ENCODE measurements at places on chromosomes 12 and 14. TPM values are rescaled to one million over a fixed set of nuclear protein-coding genes. Genes with fewer than 3 reads are reported as not detected.
A peak's percentile ranks its signal among the peaks of the same experiment; 100 is the strongest.

Gene ESR2
- 0.49 TPM for total RNA-seq

Gene CBLN3
- 7.1 TPM for total RNA-seq

Gene KRT4
- not detected for total RNA-seq

Gene PGAM5
- 59.6 TPM for total RNA-seq

Gene RPGRIP1
- not detected for total RNA-seq

- no peak overlapping the region for H3K27ac ChIP-seq
- no peak for DNase-seq
- H3K27me3 ChIP-seq = peaks cover 19% of the 10 kb centered on the region
- no peaks in the 10 kb centered on the region for H3K36me3 ChIP-seq
- H3K4me3 ChIP-seq = no peak overlapping the region
Observed at GRCh38 chr14:23185063-23185462, 1.6 kb upstream of the SLC7A8 start.

- H3K4me1 ChIP-seq = peaks cover 49% of the 10 kb centered on the region
- H3K27me3 ChIP-seq = no peaks in the 10 kb centered on the region
- no peak for DNase-seq
- H3K36me3 ChIP-seq = peaks cover 37% of the 10 kb centered on the region
- H3K4me3 ChIP-seq = no peak overlapping the region
- no peak overlapping the region for H3K27ac ChIP-seq
Observed at GRCh38 chr14:49640540-49641417, 5.7 kb upstream of the DNAAF2 start.

DNA sequence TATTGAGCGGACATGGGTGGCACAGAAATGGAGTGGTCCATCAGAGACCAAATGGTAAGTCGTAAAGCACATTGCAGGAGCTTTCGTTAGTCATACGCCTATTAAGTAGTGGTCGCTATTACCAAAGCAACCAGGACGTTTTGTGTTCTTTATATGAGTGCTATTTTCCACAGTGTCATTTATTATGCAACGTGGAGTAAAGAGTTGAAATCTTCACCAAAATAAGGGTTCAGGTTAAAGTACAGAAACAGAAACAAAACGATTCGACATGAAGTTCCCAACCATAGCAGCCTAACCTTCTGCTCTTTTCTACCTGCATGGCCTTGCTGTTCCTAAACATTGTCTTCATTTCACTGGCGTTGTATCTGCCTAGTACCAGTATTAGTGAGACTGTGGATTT lies 20.1 kb upstream of the FGD4 start:
- peaks cover 26% of the 10 kb centered on the region for H3K27me3 ChIP-seq
- H3K4me1 ChIP-seq = no peaks in the 10 kb centered on the region
- H3K36me3 ChIP-seq = no peaks in the 10 kb centered on the region
- DNase-seq = no peak
- no peak overlapping the region for H3K27ac ChIP-seq
- H3K4me3 ChIP-seq = no peak overlapping the region

GRCh38 chr14:51072976-51073375 lies 21.9 kb downstream of the TRIM9 start:
- H3K27ac ChIP-seq = no peak overlapping the region
- H3K27me3 ChIP-seq = peaks cover 3% of the 10 kb centered on the region
- DNase-seq = no peak
- no peaks in the 10 kb centered on the region for H3K36me3 ChIP-seq
- no peaks in the 10 kb centered on the region for H3K4me1 ChIP-seq

DNA sequence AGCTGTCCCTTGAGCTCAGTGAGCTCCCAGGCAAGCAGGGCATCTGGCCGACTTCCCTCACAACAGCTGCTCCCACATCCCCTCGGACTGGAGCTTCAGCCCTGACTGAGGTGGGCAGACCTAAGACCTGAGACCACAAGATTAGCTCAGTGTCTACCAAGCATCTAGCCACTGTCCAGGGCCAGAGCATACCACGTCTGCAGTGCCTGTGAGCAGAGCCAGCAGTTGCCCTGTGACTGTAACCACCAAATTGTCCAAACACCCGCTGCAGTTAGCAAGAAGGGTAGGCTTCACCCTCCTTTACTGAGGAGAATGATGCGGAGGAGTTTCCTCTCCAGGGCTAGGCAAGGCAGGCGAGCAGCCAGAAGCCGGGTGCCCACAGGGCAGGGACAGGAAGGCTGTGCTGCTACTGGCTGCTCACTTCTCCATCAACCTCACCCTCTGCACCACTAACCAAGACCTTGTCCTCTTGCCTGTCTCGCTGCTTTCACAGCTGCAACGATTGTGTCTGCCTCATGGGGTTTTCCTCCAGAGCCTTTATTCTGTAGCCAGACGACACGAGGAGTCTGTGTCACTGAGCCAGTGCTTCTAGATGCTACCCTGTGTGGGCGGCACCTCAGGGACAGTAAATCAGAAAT lies 53.9 kb downstream of the ANAPC7 start:
- DNase-seq = peak; percentile 49
- no peaks in the 10 kb centered on the region for H3K27me3 ChIP-seq
- H3K36me3 ChIP-seq = peaks cover 43% of the 10 kb centered on the region
- H3K27ac ChIP-seq = peak overlapping the region; percentile 77
- H3K4me1 ChIP-seq = peaks cover 33% of the 10 kb centered on the region

DNA sequence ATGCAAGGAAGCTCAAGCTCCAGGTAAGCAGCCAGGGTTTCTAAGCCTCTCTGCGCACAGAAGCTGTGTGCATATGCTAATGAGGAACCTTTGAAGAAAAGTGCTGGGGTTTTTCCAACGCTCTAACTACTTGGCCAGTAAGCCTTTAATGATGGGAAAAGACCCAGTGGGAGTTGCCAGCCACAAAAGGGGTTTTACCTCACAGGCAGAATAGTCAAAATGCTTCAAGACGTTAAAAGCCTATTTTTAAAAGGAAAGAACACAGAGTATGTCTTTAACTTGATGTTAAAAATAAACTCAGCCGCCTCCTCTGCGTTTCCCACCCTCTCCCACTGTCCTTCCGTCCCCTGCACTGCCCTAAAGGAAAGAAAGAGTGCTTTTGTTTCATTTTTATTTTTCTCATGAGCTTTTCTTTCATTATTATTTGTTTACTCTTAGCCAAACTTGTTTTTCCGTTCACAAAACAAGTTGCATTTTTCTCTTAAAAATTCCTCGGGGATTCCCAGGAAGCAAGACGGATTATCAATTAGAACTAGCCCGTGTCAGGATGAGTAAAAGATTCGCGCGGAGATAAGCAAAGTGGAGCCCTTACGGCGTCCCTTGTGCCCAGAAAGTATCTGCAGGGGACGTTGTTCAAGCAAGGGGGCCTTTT lies 209.8 kb upstream of the NUDT4 start:
- H3K4me1 ChIP-seq = peaks cover 7% of the 10 kb centered on the region
- H3K4me3 ChIP-seq = peak overlapping the region; percentile 72
- no peak for DNase-seq
- H3K27me3 ChIP-seq = peaks cover 10% of the 10 kb centered on the region
- H3K36me3 ChIP-seq = no peaks in the 10 kb centered on the region

- no peaks in the 10 kb centered on the region for H3K36me3 ChIP-seq
- no peak overlapping the region for H3K4me3 ChIP-seq
- H3K4me1 ChIP-seq = no peaks in the 10 kb centered on the region
- H3K27me3 ChIP-seq = no peaks in the 10 kb centered on the region
- DNase-seq = no peak
Observed at GRCh38 chr12:79071498-79071897, 206.9 kb downstream of the SYT1 start.

- no peak overlapping the region for H3K27ac ChIP-seq
- peaks cover 4% of the 10 kb centered on the region for H3K27me3 ChIP-seq
- H3K4me1 ChIP-seq = no peaks in the 10 kb centered on the region
- no peaks in the 10 kb centered on the region for H3K36me3 ChIP-seq
Observed at GRCh38 chr14:53539489-53540126, 386.5 kb upstream of the DDHD1 start.

- DNase-seq = no peak
- H3K27me3 ChIP-seq = no peaks in the 10 kb centered on the region
- no peak overlapping the region for H3K4me3 ChIP-seq
- no peaks in the 10 kb centered on the region for H3K4me1 ChIP-seq
- no peak overlapping the region for H3K27ac ChIP-seq
Observed at GRCh38 chr12:113700943-113701342, 229.3 kb upstream of the LHX5 start.

DNA sequence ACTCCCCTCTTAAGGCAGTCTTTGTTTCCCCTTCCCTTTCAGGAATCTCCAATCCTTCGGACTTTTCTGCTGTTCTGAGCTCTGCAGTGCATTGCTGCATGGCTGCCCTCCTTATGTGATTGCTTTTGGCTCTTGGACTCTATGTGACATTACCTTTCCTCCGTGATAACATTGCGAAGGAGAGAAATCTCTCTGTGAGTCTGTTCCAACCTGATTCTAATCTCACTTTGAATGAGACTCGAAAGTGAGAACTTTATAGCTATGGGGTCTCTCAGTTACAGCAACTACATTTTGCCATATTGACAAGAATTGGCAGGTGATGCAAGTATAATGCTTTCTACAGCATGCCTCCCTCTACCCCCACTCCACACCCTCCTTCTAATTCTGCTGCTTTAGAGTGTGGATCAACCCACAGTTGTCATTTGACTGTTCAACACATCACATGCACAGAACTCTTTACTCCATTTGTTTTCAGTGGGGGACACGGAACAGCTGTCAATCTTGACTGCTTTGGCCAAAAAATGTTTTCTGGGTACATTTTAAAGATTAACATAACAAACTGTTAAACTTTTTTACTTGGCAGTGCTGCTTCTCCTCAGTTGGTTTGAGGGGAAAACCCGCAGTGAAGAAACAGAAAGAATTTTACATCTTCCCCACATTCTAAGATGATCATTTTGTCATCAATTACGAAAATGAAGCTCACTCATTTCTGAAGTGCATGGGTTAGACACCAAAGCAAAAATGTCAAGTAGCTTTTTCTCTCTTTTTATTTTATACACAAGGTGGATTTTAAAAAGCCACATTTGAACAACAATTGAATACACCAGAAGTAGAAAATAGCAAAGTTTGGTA lies 125.5 kb upstream of the RMST start:
- H3K4me1 ChIP-seq = peaks cover 17% of the 10 kb centered on the region
- H3K27me3 ChIP-seq = peaks cover 13% of the 10 kb centered on the region
- H3K36me3 ChIP-seq = no peaks in the 10 kb centered on the region

GRCh38 chr14:28102001-28102400 lies 664.6 kb upstream of the FOXG1 start:
- no peaks in the 10 kb centered on the region for H3K4me1 ChIP-seq
- H3K27ac ChIP-seq = no peak overlapping the region
- no peaks in the 10 kb centered on the region for H3K36me3 ChIP-seq
- no peak overlapping the region for H3K4me3 ChIP-seq

DNA sequence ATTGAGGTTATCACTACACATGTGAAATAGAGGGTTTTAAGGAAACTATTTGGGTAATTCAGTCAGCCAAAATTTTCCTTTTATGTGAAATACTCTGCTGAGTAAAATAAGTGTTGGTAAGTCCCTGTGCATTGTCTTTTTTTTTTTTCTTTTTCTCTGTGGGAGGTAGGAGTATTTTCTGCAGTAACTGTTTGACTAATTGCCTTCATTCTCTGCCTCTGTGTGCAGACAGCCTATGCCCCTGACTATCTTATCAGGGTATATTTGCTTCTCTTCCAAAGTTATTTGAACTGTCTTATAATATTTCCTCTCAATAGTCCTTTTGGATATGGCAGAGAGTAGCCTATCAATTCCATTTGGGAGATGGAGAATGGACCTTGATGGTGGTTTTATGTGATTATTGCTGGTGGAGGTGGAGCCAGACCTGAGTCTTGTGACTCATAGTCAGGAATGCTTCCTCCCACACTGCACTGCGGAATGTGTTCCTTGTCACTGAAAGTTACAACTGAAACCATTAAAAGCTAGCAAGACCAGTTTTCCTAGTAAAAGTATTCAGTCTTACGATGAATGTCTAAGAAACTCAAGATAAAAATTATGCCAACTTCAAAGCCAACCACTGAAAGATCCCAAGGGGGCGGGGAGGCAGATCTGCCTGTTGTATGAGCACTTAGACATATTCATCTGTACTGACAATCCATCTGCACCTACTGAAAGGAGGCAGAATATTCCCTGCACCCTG lies 40.9 kb upstream of the STXBP6 start:
- H3K27ac ChIP-seq = no peak overlapping the region
- no peaks in the 10 kb centered on the region for H3K4me1 ChIP-seq
- DNase-seq = no peak
- no peaks in the 10 kb centered on the region for H3K36me3 ChIP-seq
- H3K27me3 ChIP-seq = peaks cover 44% of the 10 kb centered on the region
- no peak overlapping the region for H3K4me3 ChIP-seq

- H3K27me3 ChIP-seq = no peaks in the 10 kb centered on the region
- no peak overlapping the region for H3K4me3 ChIP-seq
- H3K4me1 ChIP-seq = peaks cover 4% of the 10 kb centered on the region
- H3K27ac ChIP-seq = no peak overlapping the region
- DNase-seq = no peak
- peaks cover 58% of the 10 kb centered on the region for H3K36me3 ChIP-seq
Observed at GRCh38 chr14:81206115-81206514, 14.6 kb downstream of the GTF2A1 start.

DNA sequence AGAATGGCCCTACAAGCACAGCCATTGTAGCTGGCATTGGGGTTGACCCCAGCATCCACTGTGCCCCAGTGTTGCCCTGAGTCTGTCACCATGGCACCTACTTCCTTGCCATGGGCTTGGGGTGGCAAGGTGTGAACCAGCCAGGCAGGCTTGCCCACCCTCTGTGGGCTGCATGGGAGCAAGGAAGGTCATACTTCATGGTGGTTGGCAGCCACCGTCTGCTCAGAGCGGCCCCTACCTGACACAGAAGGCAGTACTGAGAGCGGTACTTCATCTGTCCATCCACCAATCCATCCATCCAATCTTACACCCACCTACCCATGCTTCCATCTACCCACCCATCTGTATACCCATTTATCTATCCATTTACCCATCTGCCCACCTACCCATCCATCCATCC lies 160.1 kb downstream of the KIF26A start:
- peaks cover 3% of the 10 kb centered on the region for H3K36me3 ChIP-seq
- DNase-seq = no peak
- peaks cover 2% of the 10 kb centered on the region for H3K4me1 ChIP-seq
- no peaks in the 10 kb centered on the region for H3K27me3 ChIP-seq
- H3K4me3 ChIP-seq = no peak overlapping the region

DNA sequence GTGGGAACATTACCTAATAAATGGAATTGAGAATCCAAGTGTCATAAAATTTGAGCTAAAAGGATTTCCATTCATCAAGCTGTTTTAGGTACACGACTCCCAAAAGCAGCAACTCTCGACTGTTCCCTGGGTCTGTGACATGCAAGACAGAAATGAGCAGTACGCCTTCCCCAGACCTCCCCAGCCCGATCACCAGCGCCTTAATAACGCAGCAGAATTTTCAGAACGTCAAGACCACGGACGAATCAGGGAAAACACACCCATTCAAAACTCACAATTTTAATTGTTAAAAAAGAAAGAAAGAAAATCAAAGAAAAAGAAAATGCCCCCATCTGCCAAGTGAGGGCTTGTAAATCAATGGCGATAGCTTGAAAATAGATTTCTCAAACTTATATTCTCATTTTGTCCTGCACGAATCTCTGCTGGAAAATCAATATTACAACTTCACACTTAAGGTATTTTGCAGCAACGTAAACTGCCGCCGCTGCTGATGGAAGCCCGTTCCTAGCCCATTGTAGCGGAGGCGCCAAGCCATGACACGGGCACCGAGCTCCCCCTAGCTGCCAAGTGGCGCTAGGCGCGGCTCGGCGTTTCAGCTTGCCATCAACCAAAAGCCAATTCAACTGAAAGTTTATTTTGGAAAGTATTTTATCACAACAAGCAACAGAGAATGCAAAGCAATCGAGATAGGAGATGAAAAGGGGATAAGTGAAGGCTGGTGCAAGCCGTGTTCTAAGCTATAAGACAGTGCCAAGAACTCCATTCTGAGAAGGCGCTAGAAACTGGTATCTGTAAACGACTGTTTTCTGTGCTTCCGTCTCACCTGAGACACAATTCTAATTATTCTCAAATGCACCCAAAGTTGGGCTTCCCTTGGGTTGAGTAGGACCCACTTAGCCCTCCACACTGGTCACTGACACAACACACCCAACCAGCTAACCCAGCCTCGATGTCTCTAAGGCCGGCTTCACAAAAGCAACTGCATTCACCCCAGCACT lies 5.5 kb downstream of the BCL11B start:
- peaks cover 50% of the 10 kb centered on the region for H3K36me3 ChIP-seq
- H3K4me3 ChIP-seq = peak overlapping the region; percentile 96
- peak overlapping the region; percentile 98 for H3K27ac ChIP-seq
- H3K27me3 ChIP-seq = peaks cover 2% of the 10 kb centered on the region
- DNase-seq = peak; percentile 93

All from activated CD8-positive, alpha-beta memory T cell treated with anti-CD3 and anti-CD28 coated beads, Interleukin-2, amount 10 ng/mL, durations not matched to agents 7 days and 5 days (primary cell).